ENCODE measurements at places on chromosomes 7 and 10.

- peak; percentile 26 for DNase-seq
Measured at GRCh38 chr7:44749992-44750391, 1.3 kb downstream of the ZMIZ2 start.

DNA sequence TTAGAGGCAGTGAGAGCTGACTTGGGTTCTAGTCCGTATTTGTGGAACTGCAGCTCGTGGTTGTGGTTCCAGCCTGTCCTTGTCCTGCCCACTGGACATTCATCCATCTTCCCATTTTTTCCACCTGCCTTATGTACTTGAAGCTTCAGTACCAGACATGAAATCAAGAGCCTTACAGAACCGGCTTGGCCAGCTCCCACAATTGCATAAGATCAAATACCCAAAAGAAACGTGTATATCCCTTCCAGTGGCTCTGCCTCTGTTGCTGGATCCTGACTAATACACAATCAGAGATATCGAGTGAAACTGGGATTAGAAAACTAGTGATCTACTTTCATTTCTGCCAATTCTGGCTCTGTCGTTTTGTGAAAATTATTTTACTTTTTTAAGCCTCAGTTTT, 23.8 kb upstream of the LIPA start:
- DNase-seq, result no peak

- no peak for DNase-seq
Measured at GRCh38 chr10:4945766-4946717, 17.2 kb upstream of the AKR1C1 start.

DNA sequence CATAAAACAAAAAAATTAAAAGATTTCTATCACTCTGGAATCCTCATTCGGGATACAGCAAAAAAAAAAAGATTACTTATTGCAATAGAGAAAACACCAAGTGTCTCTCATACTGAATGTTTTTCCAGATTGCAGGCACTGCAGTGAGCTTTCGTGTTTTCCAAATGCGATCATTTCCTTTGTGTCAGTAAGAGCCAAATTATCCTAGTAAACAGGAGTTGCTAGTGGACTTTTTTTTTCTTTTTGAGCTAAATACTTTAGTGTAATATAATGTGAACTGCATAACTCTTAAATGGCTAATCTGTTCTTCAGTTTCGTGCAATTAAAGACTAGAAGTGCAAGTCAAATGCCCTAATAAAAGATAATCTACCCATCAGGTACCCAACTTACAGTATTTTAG, 44.4 kb upstream of the TOMM7 start:
- DNase-seq, result no peak

GRCh38 chr7:73738220-73738611, 386 bp downstream of the ABHD11 start:
- DNase-seq, result peak; percentile 87

All from NAMALWA (cell line).